BJ (cell line): ENCODE measurements at places on chromosomes 7 and 10. TPM values are rescaled to one million over a fixed set of nuclear protein-coding genes. Genes with fewer than 3 reads are reported as not detected.

Gene CYP2W1
- polyA plus RNA-seq = not detected in 2 replicates

Gene C7orf33
- not detected in 2 replicates for polyA plus RNA-seq

Gene GNG11
- 9.3 and 16.0 TPM in 2 replicates for polyA plus RNA-seq

Gene STAMBPL1
- 23.1 and 29.8 TPM in 2 replicates for polyA plus RNA-seq

Gene PTPRZ1
- polyA plus RNA-seq = not detected in 2 replicates
